ENCODE measurements at places on chromosomes 5 and 9.

DNA sequence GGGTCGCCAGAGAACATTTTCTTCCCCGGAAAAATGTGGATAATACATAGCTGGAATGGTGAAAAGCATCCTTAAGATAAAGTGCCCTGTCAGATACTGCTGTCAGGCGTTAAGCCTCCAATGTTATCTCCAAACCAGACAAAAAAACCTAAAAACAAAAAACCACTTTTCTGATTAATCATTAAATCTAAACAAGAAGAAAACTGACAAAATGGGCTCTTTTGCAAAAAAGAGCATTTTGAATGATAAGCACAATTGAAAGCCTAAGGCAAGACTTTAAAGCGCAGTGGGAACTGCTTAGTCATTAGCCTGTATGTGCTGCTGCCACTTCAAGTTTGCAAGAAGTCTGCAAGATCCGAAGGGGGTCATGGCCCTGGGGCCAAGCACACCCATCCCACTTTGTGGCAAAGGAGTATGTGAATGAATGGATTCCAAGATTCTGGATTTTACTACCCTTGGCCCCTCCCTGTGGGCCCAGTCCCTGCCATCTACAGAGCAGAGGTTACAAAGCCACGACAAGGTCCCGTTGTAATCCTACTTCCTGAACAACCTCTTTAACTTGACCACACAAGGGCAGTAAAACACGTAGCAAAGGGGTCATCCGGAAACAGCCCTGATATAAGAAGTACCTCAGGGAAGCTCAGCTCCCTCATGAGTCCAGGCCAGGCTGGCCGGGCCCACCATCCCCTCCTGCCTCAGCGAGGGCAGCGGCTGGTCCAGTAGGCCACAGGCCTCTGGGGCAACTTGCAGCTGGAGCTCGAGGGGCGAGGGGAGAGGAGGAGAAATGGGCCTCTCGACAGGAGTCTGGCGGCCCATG is 29.7 kb downstream of the SHB start:
- no peak for DNase-seq

GRCh38 chr5:126126574-126126973 is 296.6 kb upstream of the GRAMD2B start:
- no peak for DNase-seq

GRCh38 chr9:34592895-34593601 is 3.5 kb upstream of the CNTFR start:
- DNase-seq: no peak

DNA sequence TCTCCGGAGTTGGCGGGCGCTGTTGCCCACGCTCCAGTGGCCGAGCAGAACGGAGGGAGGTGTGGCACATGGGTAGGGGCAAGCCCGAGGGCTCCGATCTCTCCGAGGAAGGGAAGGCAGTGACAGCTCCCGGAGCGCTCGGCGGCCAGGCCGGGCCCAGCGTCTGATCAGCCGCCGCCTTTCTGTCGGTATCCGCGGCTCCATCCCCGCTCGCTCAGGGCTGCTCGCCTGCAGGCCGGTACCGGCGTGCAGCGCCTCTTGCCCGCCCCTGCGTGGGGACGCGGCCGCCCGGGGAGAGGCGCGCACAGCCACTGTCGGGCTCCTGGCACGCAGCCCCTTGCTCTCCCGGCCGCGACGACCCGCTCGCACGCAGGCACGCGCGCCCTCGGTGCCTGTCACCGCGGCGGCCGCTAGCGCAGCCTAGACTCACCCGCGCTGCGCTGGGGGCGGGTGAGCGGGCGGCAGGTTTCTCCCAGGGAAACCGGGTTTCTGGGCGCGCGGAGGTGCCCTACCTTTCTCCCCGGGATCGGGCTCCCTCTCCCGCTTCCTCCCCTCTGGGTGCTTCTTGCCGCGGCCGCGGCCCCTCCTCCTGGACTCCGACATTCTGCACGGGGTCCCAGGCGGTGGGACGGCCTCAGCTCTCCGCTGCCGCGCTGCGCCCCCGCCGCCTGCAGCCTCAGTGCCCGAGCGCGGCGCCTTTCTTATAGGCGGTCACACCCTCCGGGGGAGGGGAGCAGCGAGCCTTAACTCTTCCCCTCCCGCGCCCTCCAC is 108.4 kb downstream of the PSD2 start:
- DNase-seq: no peak

GRCh38 chr5:168408561-168409305 is 77.5 kb upstream of the RARS1 start:
- DNase-seq: no peak

DNA sequence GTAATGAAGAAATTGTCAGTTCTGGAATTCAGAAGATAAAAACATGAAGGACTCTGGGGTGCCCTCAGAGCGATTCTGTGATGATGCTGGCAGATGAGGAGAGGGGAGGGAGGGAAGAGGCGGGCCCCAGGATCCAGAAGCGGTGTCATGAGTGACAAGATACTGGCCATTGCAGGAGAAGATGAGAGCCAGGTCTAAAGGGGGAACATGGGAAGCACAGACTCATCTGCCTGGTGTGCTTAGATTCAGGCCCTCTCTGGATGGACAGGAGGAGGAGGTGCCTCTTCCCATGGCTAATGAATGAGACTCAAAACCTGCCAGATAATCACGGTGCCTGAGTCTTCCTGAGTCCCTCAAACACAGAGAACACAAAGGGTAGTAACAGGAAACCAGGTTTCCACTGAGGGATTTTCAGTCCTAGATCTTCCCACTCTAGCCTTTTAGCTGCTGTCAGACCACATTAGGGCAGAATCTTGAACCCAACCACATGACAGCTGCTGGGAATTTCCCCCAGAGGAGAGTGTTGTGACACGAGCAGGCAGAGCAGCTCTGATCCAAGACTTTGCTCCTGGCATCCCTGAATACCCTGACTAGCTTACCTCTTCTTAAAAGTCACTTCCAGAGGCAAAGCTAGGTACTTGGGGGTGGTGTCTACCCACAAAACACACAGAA is 28.2 kb upstream of the HSPA9 start:
- no peak for DNase-seq

- DNase-seq: no peak
Observed at GRCh38 chr9:127549751-127550150, 62.3 kb upstream of the STXBP1 start.

- DNase-seq: no peak
Observed at GRCh38 chr5:59897075-59897474, 3.5 kb upstream of the PDE4D start.

DNA sequence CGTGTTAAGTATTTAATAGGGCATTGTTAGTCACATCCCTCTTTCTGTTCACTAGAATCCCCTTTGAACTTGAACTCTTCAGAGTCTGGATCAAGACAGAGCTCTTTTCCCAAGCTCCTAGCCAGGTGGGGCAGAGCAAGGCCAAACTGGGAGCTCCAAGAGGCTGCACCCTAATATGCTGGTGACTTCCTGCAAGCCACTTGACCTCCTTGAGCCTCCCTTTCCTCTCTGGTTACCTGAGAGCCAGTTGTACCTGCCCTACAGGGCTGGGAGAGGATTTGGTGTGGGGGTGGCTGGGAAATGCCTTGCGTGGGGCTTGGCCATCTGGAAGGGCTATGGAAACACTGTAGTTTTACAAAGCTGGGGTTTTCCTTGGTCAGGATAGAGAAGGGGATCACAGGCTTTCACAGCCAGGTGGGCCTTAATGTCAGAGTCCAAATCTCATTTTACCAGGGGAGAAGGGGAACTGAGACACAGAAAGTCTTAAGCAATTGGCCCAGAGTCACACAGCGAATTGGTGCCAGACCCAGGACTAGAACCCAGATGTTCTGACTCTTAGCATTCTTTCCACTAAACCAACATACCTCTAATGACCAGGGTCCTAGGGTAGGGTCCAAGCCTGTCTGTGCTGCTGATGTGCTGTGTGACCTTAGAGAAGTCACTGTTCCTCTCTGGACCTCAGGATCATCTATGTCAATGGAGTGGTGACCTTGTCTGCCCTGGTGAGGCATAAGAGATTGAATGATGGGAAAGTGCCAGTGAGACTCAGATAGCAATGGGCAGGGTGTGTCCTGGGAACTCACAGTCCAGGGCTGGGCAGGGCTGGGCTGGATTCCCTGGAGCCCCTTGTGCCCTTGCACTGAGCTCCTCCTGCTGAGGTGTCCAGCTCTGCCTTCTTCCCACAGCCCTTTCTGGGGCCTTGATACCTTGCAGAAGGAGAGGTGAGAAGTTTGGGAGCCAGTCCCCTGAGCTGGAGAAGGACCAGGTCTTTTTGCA is 35.8 kb downstream of the GSN start:
- DNase-seq: no peak

- no peak for DNase-seq
Observed at GRCh38 chr9:80522465-80522864, 950.7 kb downstream of the TLE4 start.

GRCh38 chr9:75490326-75490725 is 400.1 kb upstream of the PCSK5 start:
- DNase-seq: no peak

DNA sequence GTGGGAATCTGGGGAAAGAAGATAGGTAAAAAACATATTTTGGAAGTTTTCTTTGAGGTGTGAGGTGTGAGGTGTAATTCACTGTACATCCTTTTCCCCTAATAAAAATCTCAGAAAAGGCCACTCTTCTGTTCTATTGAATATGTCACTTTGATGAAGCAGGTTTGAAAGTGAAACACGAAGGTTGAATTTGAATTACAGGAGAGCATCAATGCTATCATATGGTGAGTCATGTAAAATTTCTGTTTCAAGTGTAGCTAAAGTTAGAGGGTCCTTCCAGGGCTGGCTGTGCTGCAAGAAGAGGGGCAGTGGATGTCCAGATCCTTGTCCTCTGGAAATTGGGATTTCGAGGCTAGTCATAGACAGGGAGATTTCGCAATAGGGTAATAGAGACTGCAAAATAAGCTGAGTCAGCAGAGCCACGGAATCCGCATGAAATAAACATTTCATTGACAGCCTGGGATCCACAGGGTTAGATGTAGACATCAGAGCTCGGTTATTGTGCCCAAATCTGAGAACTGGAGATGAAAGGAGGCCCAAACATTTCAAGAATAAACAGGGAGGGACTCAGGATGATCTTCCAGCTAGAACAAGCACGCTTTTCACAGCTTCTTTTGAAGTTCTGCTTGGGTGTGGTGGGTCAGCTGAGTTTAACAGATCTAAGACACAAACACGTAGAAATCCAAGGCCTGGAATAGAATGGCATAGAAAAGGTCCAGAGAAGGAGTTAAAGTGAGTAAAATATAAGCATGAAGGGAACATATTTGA is 194.4 kb upstream of the CDKN2B start:
- no peak for DNase-seq

DNA sequence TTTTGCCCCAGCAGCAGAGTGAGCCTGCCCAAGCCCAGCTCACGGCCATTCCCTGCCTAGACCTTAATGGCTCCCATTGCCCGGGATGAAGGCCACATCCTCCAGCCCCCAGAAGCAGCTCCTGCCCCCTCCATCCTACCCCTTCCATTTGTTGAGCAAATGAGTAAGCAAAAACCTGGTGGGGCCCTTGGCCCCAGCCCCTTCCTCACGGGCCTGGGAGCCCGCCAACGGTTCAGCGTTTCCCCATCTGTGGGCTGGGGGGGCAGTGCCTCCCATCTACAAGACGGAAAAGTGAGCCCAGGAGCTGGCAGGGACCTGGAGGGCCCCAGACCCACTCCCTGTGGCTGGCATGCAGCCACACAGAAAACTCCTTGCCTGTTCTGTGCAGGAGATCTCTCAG is 4.4 kb downstream of the CCDC187 start:
- DNase-seq: no peak

DNA sequence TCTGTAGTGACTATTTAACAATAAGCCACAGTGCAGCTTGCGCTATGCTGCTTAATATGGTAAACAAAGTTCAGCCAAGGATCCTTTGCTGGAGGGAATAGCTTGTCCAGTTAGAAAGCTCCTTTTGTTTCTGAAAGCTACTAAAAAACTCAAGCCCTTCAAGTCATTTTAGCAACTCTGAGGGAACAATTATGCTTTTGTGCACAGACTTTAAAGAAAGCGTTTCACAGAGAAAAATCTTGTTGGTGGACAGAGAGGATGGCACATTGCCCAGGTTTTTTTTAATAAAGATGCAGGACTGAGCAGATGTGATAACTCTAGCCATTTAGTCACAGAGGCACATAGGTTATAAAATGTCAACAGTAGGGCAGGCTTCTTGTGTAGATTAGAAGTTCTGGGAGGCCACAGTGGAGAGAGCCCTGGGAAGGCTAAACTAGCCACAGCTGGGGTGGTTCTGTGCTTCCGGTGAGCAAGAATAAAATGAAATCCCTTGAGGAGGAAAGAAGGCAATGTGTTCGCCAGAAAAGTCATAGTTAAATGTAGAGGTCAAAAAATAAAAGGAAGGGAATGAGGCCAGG is 63.4 kb downstream of the ALDH7A1 start:
- no peak for DNase-seq

DNA sequence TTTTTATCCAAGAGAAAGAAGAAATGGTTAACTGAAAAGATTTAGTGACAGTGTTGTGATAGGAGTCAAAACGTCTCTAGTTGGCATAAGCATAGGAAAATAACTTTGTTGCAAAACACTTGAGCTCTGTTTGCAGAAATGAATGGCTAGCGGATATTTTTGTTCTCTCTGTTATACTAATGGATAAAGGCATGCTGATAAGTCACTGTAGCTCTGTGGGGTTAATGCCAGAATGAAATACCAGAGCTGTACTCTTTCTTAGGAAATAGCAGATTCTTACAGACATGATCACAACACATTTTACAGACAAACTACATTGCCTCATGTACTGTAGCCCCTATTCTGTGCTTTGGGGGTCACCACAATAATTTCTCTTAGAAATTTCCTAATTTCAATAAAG is 202.8 kb downstream of the DMRTA1 start:
- no peak for DNase-seq

GRCh38 chr9:8179381-8180053 is 379.9 kb upstream of the DMAC1 start:
- no peak for DNase-seq

GRCh38 chr5:139882316-139882715 is 86.7 kb downstream of the PSD2 start:
- DNase-seq: no peak

- DNase-seq: no peak
Observed at GRCh38 chr9:99006511-99006910, 62.8 kb downstream of the COL15A1 start.

DNA sequence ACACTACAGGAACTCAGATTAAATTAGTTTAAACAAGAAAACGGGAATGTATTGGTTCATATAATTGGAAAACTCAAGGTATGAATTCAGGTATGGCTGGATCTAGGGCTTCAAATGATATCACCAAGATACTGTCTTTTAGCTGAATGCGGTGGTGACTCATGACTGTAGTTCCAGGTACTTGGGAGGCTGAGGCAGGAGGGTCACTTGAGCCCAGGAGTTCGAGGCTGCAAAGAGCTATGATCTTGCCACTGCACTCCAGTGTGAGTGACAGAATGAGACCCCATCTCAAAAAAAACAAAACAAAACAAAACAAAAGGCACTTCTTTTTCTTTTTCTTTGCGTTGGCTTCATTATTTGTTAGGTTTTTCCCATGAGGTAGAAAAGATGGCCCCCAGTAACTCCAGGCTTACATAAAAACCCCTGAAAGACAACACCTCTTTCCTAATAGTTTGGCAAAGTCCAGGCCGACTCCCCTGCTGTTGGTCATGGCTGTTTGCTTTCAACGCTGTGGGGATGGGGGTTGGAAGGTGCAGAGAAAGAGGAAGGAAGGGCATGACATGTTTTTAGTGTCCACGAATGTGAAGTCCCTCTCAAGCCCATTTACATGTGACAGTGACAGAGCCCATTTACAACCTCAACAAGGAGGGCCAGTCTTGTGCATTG is 39.8 kb upstream of the CRB2 start:
- DNase-seq: no peak

GRCh38 chr5:144329681-144330080 is 159.0 kb downstream of the KCTD16 start:
- DNase-seq: no peak

All from SIG-M5 (cell line).